ENCODE measurements at places on chromosomes 13 and 19.

GRCh38 chr19:55169136-55169535 is 2.7 kb upstream of the DNAAF3 start:
- no peak for DNase-seq

DNA sequence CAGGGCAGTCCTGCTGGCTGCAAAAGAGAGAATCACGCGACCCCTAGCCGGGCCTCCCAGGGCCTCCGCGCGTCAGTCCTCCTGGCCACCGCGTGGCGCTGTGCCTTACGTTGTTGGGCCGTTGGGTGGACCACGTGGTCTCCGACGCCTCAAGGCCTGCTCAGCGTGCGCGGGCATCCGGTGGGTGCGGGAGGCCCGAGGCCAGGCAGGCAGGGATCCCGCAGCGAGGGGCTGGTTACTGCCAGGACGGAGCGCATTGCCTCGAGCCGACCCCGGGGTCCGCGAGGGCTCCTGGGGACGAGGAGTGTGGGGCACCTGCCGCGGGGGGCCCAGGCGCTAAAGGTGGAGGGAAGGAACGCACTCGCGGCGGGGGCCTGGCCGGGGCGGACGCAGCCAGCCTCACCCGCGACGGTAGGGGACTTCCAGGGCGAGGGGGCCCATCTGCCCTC is at the start of gene TDRD12:
Gene TDRD12, plus strand, starts transcription at position 157 of the 449 bp plus-strand sequence. CDS start 306 bp downstream, outside the sequence.
- no peak for DNase-seq

- DNase-seq, result no peak
Measured at GRCh38 chr13:39602277-39602613, 748 bp downstream of the LHFPL6 start.

DNA sequence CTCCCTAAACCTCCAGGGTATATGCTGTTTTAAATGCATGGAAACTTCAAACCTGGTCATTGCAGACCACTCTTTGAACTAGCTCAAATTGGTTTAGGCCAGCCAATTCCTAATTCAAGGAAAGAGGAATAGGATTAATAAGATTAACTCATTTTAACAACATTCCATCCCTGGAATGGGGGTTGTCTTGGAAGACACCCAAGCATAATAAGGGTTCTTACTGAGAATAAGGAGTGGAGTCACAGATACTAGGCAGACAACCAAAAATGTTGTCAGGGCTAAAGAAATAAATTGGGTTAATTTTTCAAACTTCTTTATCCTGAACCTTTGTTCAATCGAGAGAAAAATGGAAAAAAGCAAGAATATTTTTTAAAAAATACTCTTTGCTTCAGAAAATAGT is 186.2 kb downstream of the PCDH9 start:
- no peak for DNase-seq

DNA sequence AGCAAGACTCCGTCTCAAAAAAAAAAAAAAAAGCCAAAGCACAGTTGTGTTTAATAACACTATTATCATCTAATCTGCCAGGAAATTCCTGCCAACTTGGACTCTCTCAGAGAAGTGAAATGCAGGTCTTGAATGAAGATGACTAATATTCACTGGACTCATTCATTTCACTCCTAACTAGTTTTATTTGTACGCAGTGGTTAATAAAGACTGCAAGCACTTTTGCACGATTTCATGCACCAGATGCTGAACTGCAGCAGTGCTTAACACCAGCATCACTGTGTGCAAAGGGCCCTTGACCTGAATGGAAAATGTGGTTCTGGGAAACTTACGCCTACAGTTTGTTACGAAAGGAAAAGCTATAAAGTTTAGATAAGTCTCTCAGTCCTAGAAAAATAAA is 63.3 kb downstream of the DHRS12 start:
- DNase-seq, result no peak

- no peak for DNase-seq
Measured at GRCh38 chr19:4278419-4279266, at the start of gene SHD. TSS of gene SHD (plus strand) at chr19:4279266. CDS start at chr19:4280064, 798 bp downstream.

- no peak for DNase-seq
Measured at GRCh38 chr13:60584976-60585375, 188.0 kb downstream of the TDRD3 start.

DNA sequence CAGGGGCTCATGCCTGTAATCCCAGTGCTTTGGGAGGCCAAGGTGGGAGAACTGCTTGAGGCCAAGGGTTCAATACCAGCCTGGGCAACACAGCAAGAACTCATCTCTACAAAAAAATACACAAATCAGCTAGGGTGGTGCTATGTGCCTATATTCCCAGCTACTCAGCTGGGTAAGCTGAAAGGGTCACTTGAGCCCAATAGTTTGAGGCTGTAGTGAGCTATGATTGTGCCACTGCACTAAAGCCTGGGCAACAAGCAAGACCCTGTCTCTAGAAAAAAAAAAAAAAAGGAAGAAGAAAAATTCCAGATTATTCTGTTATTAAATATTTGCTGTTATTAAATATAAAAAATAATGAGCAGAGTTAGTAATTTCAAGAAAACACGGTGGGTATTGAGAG is 131.1 kb downstream of the RGCC start:
- no peak for DNase-seq

- no peak for DNase-seq
Measured at GRCh38 chr13:44629465-44630183, 53.5 kb upstream of the TSC22D1 start.

- DNase-seq, result no peak
Measured at GRCh38 chr13:74987124-74987690, 494.8 kb downstream of the TBC1D4 start.

GRCh38 chr19:49150106-49150943 is 4.9 kb downstream of the HRC start:
- peak; percentile 93 for DNase-seq

GRCh38 chr13:41543664-41544300 is 86.4 kb downstream of the RGCC start:
- DNase-seq, result no peak

DNA sequence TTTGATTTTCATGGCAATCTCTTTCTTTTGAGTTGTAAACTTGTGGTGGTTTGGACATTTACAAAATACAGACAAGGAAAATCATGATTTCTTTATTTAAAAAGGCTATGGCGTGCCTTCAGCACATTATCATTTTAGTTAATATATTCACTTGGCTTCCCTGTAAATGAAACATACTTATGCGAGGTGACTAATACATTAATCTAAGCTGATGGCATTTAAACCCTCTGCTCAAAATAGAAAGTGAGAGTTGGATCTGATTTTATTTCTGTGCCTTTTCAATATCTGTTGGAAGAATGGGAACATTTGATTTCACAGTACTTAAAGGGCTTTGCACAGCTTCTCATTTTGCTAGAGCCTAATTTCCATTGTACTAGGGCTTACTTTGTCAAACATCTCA is 289.8 kb downstream of the MTUS2 start:
- DNase-seq, result no peak

DNA sequence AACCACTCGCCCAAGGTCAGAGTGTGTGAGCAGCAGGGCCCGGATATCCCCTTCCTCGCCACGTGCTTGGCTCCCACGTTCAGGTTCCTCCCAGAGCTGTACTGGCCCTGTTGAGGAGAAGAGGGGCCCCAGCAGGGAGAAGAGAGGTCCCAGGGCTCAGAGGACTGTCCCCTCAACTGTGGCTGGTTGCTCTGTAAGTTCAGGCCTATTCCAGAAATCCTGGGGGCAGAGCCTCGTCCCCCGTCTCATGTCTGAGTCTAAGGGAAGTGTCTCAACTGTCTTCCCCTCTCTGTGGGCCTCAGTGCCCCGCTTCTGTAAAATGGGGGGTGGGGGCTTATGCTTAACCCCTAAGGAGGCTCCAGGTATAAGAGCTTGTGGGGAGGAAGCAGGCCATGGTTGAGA is 3.9 kb downstream of the PPP5C start:
- no peak for DNase-seq

GRCh38 chr13:44068169-44068568 is 188.5 kb downstream of the LACC1 start:
- no peak for DNase-seq

GRCh38 chr13:34899888-34900287 is 42.2 kb upstream of the NBEA start:
- no peak for DNase-seq

DNA sequence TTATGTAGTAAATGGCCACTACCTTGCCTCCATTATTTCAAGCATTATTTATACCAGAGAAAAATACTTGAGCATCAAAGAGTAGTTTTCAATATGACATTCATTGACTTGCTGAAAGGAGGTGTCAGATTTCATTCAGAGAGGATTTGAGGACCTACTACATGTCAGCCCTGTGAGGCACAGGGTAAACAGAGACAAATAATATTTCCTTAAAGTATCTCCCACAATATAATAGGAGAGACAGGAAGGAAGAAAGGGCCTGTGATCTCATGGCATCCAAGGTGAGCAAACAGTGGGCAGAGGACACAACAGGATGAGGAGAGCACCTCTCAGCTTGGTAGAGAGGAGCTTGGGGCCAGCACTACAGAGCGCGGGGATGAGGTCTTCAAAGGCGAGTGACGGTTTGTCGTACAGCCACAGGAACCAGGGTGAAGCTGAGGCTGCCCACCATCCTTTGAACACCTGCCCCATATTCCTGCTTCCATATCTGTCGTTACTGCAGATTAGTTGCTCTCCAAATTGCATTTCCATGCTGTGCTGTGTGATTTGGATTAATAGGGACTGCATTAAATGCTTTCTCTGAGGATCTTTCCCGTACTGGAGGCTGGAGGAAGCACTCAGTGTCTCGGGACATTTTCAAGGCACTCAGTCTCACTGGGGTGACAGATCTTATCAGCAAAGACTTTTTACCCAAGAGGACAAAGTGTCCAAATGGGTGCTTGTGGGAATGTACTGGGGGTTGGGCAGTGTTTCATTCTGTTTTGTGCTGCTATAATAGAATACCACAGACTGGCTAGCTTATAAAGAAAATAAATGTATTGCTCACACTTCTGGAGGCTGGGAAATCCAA is 59.2 kb downstream of the GJA3 start:
- no peak for DNase-seq

- DNase-seq, result no peak
Measured at GRCh38 chr13:93284064-93284463, 57.5 kb downstream of the GPC6 start.

- DNase-seq, result no peak
Measured at GRCh38 chr13:48400090-48400694, 12.7 kb downstream of the LPAR6 start.

DNA sequence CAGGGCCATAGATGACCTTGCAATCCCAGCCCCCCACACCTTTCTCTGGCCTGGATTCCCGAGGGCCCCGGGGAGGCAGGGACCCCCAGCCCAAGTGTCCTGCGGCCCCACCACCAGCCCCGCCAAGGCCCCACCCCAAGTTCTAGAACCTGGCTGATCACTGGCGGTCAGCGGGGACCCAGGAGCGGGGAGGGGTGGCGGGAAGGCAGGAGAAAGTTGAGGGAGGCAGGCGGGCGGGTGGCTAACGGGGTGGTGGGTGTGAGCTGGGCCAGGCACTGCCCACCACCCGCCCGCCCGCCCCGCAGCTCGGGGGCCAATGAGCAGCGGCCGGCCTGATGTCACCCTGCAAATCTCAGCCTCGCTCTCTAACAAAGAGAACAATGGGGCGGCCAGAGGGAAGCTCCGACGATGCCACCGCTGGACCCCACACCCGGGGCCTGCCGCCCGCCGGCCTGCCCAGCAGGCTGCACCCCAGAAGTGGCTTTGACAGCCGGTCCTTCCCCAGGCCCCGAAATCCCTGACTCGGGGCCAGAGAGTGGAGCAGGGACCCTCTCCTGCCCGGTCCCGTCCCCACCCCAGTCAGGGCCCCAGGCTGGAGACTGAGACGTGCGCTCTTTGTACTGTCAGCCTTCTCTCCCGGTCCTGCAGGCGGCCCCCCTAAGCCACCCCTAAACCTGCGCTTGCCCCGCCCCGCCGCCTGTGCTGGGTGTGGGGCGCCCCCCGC is 1.6 kb downstream of the MEX3D start:
- peak; percentile 65 for DNase-seq

GRCh38 chr19:3867971-3868769 is 668 bp downstream of the ZFR2 start:
- DNase-seq, result no peak

DNA sequence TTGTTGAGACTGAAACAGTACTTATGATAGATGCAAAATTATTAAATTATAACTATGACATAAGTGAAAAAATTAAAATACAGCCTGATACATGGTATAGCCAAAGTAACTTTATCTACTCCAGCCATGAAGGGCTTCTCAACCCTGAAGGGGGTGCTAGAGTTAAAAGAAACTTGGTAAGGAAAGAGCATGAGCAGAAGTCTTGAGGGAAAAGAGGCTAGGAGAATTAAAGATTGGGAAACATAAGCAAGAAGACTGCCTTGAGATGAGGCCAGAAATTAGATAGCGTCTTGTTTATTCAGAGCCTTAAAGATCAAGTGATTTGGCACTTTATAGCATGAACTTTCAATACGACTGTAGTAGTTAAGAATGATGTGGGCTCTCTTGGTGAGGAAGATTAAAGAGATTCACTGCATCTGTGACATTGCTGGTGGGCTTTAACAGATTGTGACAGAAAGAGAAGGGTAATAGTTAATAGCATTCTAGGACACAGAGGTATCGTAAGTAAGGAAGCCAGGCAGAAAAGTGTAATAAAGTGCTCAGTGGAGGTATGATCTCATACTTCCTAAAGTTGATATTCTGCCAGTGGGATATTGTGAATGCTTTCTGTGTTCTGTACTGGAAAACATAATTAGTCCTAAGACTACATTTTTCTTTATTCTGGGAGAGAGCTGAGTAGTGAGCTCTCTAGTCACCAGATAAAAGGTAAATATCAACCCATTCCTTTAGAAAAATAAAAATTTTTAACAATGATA is 385.4 kb upstream of the PRR20A start:
- DNase-seq, result no peak

- DNase-seq, result no peak
Measured at GRCh38 chr13:98719527-98720250, 32.8 kb downstream of the SLC15A1 start.

GRCh38 chr13:65677906-65678305 is 1552.2 kb downstream of the PCDH9 start:
- no peak for DNase-seq

GRCh38 chr13:39557285-39557955 is 45.6 kb downstream of the LHFPL6 start:
- DNase-seq, result no peak

- DNase-seq, result no peak
Measured at GRCh38 chr19:15443838-15444237, 5.9 kb downstream of the WIZ start.

DNA sequence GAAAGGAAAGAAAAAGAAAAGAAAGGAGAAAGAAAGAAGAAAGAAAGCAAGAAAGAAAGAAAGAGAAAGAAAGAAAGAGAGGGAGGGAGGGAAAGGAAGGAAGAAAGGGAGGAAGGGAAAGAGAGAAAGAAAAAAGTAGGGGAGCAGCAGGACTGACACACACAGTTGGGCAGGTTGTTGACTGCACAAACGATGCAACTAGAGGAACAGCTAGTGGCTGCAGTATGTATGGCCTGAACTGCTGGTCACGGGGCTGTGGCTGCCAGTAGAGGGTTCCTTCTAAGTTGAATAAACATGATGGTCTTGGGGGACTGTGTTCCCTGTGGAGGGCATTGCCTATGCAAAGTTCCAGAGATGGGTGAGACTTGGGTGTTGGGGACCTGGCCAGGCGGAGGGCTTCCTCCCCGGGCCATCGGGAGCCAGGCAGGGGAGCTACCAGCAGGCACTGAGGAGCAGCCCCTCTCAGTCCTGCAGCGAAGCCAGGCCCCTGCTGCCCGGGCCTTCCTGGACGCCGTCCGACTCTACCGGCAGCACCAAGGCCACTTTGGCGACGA is 16.7 kb upstream of the COLGALT1 start:
- DNase-seq, result no peak
